Lower lobe of right lung (tissue), 2 donors: ENCODE measurements at places on chromosomes 6 and 20.

DNA sequence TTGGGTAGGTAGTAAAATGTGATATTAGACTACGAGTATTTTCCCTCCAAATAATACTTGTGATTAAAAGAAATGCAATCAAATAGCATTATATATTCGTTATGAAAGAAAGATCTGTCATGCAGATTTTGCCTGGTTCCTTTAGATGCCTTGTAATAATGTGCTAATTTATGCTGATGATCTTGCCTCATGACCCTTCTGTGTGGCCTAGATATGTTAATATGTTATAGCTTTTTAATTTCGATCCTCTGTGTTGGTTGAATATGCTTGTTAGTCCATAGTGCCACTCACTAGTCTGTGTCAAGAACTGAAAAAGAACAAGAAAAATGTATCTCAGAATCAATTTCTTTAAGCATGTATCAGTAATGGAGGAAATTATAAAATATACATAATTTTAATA, 31.9 kb downstream of the CDKAL1 start:
- no peak overlapping the region for H3K4me3 ChIP-seq
- DNase-seq: no peak
- no peak overlapping the region for H3K27ac ChIP-seq
- H3K27me3 ChIP-seq: no peaks in the 10 kb centered on the region
- H3K36me3 ChIP-seq: no peaks in the 10 kb centered on the region
- H3K4me1 ChIP-seq: no peaks in the 10 kb centered on the region

DNA sequence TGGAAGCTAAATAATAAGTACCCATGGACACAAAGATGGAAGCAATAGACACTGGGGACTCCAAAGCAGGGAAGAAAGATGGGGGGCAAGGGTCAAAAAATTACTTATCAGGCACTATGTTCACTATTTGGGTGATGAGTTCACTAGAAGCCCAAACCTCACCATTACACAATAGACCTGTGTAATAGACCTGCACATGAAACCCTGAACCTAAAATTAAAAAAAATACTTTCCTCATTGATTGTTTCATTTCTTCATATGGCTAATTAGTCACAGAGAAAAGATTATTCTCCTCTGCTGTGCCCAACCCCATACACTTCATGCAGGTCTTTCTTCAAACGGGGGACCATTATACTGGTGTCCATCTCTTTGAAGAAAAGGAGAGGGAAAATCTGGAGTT, 213.0 kb upstream of the DTNBP1 start:
- peaks cover 30% of the 10 kb centered on the region for H3K4me1 ChIP-seq
- no peak for DNase-seq
- no peak overlapping the region for H3K4me3 ChIP-seq

DNA sequence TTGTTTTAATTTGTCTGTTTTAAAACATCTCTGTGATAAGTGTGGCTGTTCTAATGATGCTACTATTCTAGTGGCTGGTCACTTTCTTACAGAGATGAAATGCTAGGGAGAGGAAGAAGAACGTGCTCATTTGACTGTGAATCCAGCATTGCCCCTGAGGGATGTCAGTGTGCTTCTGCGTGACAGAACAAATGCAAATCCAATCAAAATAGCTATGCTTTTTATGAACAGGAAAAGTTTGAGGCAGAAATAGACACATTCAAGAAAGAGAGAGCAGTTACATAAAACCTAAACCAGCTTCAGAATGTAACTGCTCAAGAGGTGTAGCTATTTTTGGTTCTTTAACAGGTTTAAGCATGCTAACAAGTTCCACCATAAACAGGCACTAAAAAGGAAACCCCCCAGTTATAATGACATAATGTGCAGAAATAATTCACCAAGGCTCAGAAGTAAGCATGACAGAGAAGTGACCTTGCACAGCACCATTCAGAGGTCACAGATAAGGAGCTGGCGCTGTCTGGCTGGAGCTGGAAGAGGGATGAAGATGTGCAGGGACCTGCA, 385.3 kb downstream of the EPM2A start:
- H3K27me3 ChIP-seq: no peaks in the 10 kb centered on the region
- no peak for DNase-seq
- no peaks in the 10 kb centered on the region for H3K36me3 ChIP-seq
- H3K4me3 ChIP-seq: no peak overlapping the region
- no peak overlapping the region for H3K27ac ChIP-seq
- no peaks in the 10 kb centered on the region for H3K4me1 ChIP-seq

DNA sequence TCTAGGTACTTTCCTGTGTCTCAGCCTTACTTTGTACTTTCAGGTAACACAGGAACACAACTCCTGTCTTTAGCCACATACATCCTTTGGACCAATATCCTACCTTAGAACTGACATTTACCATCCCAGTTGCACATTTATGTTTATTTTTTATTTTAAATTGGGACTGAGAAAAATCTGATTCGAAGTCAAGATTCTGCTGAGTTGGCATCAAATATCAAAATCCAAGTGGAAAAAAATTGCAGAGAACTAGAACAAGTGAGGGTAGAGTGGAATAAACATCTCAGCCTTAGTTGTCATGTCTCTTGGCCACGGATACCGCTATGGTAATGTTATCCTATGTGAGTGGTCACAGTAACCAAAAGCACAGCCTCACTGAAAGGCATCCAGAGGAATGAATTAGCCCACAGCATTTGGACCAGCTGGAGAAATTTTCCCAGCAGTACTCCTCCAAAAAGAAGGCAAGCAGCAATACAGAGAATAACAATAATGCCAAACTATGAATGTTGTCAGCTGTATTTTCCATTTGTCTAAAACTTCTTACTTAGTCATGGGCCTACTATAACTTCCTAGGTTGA, 17.6 kb upstream of the EYA4 start:
- no peaks in the 10 kb centered on the region for H3K36me3 ChIP-seq
- H3K27me3 ChIP-seq: no peaks in the 10 kb centered on the region
- H3K27ac ChIP-seq: no peak overlapping the region
- no peak for DNase-seq

DNA sequence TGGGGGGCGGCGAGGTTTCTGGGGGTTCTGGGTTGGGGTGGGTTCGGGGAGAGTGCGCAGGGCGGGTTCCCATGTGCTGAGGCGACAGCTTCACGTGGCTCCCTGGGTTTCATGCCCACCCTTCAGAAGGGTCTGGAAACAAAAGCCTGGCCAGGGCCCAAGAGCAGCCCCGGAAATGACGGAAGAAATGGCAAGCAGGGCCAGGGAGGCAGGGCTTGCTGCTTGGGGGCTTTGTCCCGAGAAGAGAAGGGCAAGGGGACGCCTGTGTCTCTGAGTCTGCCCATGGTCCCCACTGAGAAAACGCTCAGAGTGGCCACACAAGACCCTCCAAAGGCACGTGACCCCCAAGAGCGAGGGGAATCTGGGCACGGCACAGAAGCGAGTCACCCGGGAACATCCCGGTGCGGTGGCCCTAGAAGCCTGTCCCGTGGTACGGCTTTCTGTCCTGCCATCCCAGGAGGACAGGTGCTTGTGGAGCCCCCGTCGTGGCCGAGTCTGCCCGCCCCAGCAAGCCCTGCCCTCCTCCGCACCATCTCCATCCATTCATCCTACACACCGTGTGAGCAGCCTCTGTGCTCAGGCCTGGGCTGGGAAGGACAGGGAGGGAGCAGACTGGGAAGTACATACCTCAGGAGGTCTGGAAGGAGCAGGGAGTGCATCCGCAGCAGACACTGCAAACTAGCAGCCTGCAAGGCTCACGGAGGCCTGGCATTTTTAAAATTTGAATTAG, 9.0 kb downstream of the NPEPL1 start:
- H3K27ac ChIP-seq: no peak overlapping the region
- H3K4me1 ChIP-seq: no peaks in the 10 kb centered on the region
- peaks cover 83% of the 10 kb centered on the region for H3K36me3 ChIP-seq
- DNase-seq: no peak

- H3K4me3 ChIP-seq: no peak overlapping the region
- DNase-seq: no peak
Measured at GRCh38 chr6:128079021-128079420, 178.2 kb upstream of the THEMIS start.

GRCh38 chr6:169344750-169345065, 91.1 kb upstream of the THBS2 start:
- no peak overlapping the region for H3K4me3 ChIP-seq
- no peaks in the 10 kb centered on the region for H3K36me3 ChIP-seq
- H3K27ac ChIP-seq: no peak overlapping the region
- no peak for DNase-seq
- H3K4me1 ChIP-seq: no peaks in the 10 kb centered on the region
- H3K27me3 ChIP-seq: no peaks in the 10 kb centered on the region

GRCh38 chr6:107820338-107821261, 3.5 kb downstream of the SCML4 start:
- H3K36me3 ChIP-seq: no peaks in the 10 kb centered on the region
- H3K4me3 ChIP-seq: peak overlapping the region; percentile 27
- no peak for DNase-seq

DNA sequence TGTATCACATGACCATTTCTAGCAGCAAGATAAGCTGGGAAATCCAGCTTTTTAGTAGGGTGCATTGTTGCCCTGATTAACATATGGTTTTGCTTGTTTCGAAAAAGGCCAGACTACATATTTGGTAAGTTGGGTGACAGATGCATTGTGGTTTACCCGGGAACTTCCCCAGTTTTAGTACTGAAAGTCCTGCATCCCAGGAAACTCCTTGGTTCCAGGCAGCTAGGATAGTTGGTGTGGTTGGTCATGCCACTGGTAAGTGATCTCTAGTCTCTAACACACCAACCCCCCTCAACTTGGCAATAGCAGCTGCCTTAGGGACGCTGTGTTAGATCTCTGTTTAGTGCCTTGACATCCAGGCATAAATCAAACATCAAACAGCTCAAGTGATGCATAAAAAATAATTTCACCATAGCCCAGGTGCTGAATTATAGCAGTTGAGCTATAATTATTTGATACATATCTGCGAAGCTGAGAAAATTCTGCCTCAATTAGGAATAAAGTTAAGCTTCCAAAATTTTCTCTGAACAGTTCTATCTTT, 216.5 kb downstream of the TFAP2C start:
- no peak overlapping the region for H3K4me3 ChIP-seq
- no peak overlapping the region for H3K27ac ChIP-seq
- no peaks in the 10 kb centered on the region for H3K36me3 ChIP-seq
- H3K4me1 ChIP-seq: no peaks in the 10 kb centered on the region
- DNase-seq: no peak

GRCh38 chr6:106820412-106820852, 154.1 kb downstream of the CD24 start:
- H3K27me3 ChIP-seq: no peaks in the 10 kb centered on the region
- DNase-seq: no peak
- no peak overlapping the region for H3K27ac ChIP-seq
- no peaks in the 10 kb centered on the region for H3K4me1 ChIP-seq
- no peaks in the 10 kb centered on the region for H3K36me3 ChIP-seq

DNA sequence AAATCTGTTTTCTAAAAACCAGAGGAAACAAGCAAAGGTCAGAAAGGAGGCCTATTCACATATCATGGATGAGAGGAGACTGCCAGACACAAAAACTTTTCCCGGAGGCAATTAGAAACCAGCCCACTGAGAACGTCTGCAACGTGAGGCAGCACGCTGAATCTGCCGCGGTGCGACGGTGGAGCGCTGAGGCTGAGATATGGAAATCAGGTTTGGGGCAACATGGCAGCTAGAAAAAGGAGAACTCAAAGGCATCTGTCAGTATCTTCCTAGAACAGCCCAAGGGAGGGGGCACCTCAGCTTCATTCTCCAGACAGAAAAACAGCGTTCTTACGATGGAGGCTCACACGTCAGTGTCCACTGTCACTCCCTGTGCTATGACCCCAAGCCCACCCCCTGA, 5.2 kb downstream of the PRELID3B start:
- peaks cover 32% of the 10 kb centered on the region for H3K4me1 ChIP-seq
- no peak overlapping the region for H3K27ac ChIP-seq
- no peak overlapping the region for H3K4me3 ChIP-seq
- no peak for DNase-seq

DNA sequence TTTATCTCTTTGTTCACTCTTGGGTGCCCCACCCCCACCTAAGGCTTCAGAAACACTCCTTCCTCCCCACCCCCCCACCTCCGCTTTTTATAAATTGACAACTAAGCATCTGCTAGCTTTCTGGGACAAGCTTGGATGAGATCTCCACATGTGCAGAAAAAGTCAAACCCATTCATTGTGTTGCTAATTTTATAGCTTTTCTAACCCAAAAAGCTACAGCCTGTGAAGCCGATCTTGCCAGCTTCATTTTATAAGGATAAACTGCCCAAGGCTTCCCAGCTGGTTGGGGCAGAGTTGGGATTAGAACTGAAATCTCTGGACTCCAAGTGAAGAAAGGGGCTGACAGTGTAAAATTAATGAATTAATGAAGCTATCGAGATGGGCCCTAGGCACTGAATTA, 24.1 kb downstream of the BPIFB4 start:
- no peak for DNase-seq
- H3K4me1 ChIP-seq: no peaks in the 10 kb centered on the region
- H3K27me3 ChIP-seq: no peaks in the 10 kb centered on the region
- no peak overlapping the region for H3K27ac ChIP-seq
- H3K36me3 ChIP-seq: no peaks in the 10 kb centered on the region
- no peak overlapping the region for H3K4me3 ChIP-seq

DNA sequence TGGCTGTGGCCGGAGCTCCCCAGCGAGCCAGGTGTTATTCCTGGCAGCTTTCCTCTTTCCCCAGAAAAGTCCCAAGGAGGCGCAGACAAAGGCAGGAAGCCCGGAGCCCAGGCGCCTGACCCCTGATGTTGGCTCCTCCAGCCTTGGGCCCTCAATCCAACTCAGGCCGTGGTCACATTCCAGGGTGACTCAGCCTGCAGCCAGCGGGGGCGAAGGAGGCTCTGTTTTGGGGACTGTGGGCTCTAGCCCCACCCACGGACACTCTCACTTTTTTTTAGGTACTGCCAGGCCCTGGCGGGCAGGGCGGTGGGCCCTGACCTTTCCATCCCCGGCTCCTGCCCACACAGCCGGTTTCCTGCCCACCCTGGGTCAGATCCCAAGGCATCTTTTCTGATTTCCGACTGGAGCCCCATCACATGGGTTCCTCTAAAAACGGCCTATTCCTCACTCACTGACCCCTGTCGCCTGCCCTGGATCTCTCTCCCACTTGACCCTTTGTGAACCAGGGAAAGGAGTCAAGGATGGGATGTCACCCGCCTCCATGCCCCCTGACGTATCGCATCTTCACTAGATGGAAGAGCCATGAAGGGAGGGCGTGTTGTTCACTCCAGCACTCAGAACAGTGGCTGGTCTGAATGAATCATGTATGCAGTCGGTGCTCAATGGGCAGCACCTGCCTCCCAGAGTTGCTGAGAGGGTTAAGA, 5.5 kb downstream of the PTGIS start:
- peaks cover 16% of the 10 kb centered on the region for H3K4me1 ChIP-seq
- H3K36me3 ChIP-seq: no peaks in the 10 kb centered on the region
- H3K27ac ChIP-seq: peak overlapping the region; percentile 70
- no peak for DNase-seq
- peaks cover 4% of the 10 kb centered on the region for H3K27me3 ChIP-seq
